ENCODE measurements at places on chromosomes 5 and 9. TPM values are rescaled to one million over a fixed set of nuclear protein-coding genes. Genes with fewer than 3 reads are reported as not detected.
A peak's percentile ranks its signal among the peaks of the same experiment; 100 is the strongest.

GRCh38 chr5:43066799-43067741 is 27.0 kb upstream of the ANXA2R start:
- peak; percentile 92 for DNase-seq

- peak; percentile 12 for DNase-seq
Measured at GRCh38 chr5:1172007-1172581, 29.3 kb upstream of the SLC6A19 start.

GLIPR2 gene
- 9.0 TPM for total RNA-seq

RORB gene
- total RNA-seq: 0.57 TPM

PCDHA9 gene
- total RNA-seq: not detected

DNA sequence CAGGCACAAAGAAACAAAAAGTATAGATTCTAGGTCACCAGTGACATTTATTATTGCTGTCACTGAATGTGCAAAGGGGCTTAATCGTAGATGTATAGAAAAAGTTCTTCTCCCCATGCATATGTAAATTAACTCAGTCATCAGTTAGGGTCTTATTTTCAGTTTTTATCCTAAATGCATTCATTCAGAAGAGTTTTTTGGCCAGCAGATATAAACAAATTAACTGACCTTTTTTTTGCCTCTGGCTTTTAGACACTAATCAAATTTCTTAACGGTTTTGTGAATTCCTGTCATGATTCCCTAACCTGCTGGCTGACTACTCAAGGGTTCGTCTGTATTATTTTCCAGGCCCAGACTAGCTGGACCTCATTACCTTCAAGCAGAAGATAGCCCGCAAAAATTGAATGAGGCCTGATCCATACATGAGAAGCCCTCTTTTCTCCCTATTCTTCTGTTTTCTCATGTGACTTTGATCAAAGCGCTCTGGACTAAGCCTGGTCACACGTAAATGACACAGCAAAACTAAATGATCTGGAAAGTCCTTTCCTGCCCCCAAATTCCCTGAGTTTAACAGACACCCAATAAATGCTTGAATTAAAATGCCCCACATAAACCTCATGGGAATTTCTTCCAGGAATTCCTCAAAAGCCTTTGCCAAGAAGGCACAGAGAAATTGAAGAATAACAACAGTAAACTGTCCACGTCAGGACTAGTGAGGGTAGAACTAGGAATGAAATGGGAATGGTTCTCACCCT is 83.7 kb downstream of the MYO10 start:
- DNase-seq: no peak

DNA sequence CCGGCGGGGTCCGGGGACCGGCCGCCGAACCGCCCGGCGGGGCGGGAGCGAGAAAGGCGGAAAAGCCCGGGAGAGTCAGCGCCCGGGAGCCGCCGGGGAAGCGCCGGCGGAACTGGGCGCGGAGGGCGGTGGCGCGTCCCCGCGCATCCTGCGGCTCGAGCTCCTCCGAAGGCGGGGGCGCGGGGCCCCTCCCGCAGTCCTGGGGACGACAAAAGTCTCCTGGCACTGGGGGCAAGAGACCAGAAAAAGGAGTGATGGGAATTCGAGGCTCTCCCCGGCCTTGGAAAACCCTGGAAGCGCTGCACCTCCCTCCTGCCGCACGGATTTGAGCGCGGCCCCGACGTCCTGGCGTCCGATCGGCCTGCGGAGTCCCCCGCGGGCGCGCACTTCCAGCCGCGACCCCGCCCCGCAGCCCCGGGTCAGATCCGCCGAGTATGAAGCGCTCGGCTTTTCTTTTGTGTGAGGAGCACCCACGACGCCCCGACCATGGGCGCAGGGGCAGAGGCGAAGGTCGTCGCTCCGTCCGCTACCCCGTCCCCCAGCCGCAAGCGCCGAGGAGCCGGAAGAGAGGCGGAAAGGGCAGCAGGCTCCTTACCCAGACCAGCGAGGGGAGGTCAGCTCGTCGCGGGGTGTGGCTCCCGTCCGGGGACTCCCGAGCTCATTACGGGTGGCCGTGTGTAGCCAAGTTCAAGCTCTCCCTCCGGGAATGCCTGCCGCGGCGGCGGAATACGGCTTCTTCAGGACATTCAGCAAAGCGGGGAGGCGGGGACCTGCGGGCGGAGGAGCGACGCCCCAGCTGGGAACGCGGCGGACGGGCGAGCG is at the start of gene EPB41L4A:
Gene EPB41L4A (minus strand): TSS at position 114 of the 822 bp plus-strand sequence. CDS start 238 bp downstream, outside the sequence.
- peak; percentile 90 for DNase-seq

- no peak for DNase-seq
Measured at GRCh38 chr5:82100303-82101077, 128.7 kb downstream of the ATG10 start.

Measured in right cardiac atrium (tissue), 5 donors.